Cerebellar cortex (tissue), 1 donor: ENCODE measurements at places on chromosomes 4 and X.

GRCh38 chr4:114782415-114783214, 184.0 kb downstream of the UGT8 start:
- no peak for DNase-seq

DNA sequence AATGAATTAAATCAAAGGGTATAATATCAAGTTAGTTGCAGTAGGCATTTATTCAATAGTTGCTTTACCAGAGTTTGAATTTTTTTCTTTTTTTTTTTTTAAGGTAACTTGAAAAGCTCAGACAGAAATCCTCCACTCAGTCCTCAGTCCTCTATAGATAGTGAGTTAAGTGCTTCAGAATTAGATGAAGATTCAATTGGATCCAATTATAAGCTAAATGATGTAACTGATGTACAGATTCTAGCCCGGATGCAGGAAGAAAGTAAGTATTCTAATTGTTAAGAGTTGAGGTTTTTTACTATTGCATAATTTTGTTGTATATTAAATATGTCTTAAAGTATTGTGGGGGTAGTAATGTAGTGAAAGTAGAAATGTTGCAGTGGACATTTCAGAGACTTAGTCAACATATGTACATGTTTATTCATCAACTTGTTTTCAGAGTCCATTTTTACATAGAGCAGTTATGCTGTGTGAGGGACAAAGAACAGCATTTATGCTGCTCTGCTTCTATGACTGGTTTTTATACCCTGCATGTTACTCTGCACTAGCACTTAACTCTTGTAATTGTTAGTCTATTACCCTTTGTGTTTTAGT, 38.4 kb downstream of the SLAIN2 start:
- no peak for DNase-seq

DNA sequence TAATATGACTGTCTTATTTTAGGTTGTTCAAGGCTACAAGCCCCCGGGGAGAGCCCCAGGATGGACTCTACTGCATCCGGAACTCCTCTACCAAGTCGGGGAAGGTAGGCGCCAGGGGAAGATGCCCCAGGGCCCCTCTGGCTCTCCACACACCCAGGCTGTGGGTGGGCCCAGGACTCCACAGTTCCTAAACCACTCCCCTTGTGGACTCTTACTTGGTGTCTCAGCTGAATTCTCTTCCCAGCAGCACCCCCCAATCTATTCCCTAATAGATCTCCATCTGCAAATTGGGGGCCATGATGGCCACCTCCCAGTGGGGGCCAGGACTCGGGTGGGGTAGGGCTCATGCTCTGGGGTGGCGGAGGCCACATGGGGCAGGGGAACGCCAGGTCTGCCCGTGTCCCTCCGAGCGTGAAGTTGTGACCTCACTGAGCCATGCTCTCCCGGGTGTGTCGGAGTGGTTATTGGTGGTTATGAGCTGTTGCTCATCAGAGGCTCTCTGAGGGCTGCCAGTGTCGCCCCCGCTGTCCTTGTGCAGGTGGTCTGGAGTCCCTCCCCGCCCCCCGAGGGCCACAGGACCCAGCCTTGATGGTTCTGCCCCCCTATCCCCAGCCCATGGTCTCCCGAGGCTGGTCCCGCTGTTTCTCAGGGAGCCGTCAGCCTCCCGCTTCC, 11.2 kb upstream of the ADD1 start:
- DNase-seq: no peak

GRCh38 chrX:95884186-95884585, 800.5 kb upstream of the DIAPH2 start:
- DNase-seq: no peak

DNA sequence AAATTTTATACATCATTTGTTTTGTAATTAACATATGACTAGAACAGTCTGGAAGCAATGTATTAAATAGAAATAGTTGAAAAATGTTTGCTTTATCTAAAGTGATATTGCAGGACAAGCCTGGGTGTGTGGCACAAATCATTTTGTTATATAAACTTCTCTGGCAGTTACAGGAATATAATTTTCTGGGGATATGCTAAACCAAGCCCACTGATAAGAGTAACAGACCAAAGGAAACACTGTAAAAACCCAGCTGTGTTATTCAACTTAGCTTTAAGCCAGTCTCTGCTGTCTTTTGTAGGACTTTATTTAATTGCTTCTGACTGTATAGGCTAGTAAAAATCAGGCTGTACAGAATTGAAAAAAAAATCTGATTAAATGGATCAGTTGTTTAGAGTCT, 156.2 kb downstream of the NR3C2 start:
- DNase-seq: no peak

GRCh38 chr4:7513671-7514070, 78.9 kb upstream of the PSAPL1 start:
- DNase-seq: no peak

GRCh38 chrX:36957425-36958328, 50.5 kb upstream of the FAM47C start:
- DNase-seq: no peak

GRCh38 chr4:143598816-143599215, 85.3 kb downstream of the SMARCA5 start:
- DNase-seq: no peak

DNA sequence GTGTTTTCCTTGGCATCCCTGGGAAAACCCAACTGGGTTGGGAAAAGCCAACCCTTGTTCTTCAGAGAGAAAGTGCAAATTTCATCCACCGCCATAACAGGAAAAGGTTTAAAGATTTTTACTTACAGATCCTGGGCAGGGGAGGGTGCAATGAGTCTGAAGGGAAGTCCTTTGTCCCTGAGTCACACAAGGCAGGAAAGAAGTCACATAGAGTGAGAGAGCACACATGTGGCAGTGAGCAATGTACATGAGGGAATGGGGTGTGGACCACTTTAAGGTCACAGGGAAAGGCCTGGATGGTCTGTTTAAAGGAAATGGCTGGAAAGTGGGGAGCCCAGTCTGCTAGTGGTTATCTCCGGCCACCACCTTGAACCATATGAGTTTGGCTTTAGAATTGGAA, 248.9 kb downstream of the HS3ST1 start:
- DNase-seq: no peak

- DNase-seq: no peak
Observed at GRCh38 chrX:24332878-24333277, 19.0 kb upstream of the SUPT20HL2 start.

DNA sequence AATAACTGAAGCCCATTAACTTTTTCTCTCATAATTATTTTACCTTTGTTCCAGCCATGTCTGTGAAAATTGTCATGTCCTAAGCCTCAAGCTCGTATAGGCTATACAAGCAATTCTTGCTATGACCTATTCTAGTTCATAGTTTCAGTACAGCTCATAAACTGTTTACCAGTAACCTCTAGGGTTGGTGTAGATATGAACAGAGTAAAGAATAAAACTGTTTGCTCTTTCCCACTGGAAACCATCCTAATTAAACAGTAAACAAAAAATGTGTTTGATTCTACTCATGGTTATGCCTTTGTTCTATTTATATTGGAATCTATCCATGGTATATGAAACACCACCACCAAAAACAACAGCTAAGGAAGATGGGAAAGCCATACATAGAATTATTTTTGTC, 1444.0 kb upstream of the PCDH7 start:
- DNase-seq: no peak

DNA sequence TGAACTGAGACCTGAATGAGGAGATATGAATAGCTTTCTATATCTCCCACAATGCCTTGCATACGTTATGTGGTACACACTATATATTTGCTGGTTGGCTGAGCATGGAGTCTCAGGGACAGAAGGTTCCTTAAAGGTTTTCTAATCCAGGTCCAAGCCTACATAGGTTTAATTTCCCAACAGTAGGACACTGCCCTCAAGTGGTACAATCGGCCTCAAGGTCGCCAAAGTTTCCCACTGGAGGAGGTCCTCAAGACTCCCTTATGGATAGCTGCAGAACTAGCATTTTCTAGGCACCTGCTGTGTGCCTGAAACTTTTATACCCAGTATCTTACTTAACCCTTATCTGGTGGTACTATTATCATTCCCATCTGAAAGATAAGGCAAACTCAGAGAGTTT, 21.0 kb upstream of the EFNB1 start:
- DNase-seq: peak; percentile 21

- no peak for DNase-seq
Observed at GRCh38 chrX:136862546-136862945, 18.0 kb downstream of the RBMX start.

DNA sequence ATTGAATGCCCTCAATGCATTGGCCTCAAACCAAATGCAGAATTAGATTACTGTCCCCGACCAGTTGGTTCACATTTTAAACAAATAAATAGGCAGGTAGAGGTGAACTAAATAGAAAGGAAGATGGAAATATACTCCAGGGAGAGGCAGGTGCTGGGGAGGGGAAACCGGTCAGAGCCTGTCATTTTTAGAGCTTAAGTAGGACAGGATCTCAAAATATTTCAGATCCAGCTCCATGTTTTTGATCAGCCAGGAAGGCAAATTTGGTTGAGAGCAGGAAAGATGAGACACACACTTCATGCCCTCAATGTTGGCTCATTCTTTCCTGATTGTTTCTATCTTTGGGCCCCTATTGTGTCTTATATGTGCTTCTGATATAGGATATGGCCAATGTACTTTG, 206.7 kb downstream of the SHROOM3 start:
- DNase-seq: peak; percentile 36

- DNase-seq: no peak
Observed at GRCh38 chr4:8281519-8282133, 12.1 kb downstream of the HTRA3 start.

DNA sequence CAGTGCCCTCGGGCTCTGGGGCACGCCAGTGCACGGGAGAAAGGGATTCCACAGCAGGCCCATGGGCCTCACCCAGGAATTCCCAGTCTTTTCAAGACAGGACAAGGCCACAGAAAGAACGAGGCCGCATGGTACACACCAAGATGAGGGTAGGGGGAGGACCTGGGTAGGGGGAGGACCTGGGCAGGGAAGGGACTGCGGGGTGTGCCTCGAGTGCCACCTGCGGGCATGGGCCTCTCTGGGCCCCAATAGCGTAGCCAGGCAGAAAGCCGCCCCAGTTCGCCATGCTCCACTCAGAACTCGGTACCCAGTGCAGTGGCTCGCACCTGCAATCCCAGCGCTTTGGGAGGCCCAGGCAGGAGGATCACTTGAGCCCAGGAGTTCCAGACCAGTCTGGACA, 14.0 kb upstream of the DUSP9 start:
- DNase-seq: no peak

GRCh38 chrX:15888062-15888461, 33.4 kb upstream of the AP1S2 start:
- DNase-seq: no peak

- no peak for DNase-seq
Observed at GRCh38 chr4:16382571-16382970, 156.3 kb upstream of the TAPT1 start.

DNA sequence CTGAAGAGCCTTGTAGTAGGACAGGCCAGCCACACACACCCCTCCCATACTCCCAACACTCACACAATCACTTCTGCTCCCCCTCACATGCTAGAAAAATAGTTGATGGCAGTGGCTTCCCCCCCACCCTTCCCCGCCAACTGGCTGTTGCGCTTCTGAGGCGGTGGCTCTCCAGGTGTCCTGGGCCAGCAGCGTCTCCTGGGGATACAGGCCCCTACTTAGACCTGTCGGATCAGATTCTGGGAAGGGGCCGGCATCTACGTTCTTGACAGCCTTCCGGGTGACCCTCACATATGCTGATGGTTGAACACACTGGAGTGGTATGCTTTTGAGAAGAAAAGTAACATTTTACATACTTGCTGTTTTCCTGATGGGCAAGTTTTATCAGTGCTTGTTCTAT, 39.9 kb downstream of the TNIP2 start:
- no peak for DNase-seq

- no peak for DNase-seq
Observed at GRCh38 chr4:185693548-185694215, 118.3 kb downstream of the SORBS2 start.

GRCh38 chr4:138138774-138139173, 103.4 kb downstream of the SLC7A11 start:
- no peak for DNase-seq

DNA sequence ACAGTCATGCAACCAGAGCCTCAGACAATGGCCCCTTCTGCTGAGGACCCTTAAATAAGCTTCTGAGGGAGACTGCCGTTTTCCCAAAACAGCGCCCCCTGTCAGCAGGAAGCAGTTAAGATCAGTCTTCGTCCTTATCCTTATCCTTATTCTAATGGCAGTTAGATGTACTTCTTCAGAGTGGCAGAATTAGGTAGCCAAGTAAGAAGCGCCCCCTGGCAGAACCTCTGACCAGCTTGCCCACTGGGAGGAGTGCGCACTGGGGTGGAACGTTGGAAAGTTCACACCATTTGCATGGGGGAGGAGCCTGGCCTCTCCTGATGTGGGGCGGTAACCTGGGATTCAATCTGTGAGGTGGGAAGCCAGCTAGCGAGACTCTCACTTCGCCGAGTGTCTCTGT, 133.6 kb upstream of the QRFPR start:
- no peak for DNase-seq

DNA sequence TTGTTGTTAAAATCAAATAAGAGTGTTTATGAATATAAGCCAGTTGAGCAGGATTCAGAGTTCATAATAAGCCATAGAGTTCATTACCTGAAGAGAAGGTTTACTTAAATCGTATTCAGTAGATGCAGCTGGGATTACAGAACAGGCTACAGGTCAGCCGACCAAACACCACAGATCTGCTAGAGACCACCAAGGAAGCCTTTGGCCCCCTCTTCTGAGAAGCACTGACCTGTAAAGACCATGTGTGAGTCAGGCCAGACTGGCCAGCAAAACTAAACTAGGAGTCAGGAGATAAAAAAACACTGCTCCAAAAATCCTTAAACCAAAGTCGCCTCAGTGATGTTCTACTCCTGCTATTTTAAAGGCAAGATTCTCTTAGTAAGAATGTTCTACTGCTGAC, 1125.5 kb downstream of the FAT4 start:
- DNase-seq: no peak

- peak; percentile 61 for DNase-seq
Observed at GRCh38 chr4:98626350-98626749, 32.1 kb downstream of the TSPAN5 start.

DNA sequence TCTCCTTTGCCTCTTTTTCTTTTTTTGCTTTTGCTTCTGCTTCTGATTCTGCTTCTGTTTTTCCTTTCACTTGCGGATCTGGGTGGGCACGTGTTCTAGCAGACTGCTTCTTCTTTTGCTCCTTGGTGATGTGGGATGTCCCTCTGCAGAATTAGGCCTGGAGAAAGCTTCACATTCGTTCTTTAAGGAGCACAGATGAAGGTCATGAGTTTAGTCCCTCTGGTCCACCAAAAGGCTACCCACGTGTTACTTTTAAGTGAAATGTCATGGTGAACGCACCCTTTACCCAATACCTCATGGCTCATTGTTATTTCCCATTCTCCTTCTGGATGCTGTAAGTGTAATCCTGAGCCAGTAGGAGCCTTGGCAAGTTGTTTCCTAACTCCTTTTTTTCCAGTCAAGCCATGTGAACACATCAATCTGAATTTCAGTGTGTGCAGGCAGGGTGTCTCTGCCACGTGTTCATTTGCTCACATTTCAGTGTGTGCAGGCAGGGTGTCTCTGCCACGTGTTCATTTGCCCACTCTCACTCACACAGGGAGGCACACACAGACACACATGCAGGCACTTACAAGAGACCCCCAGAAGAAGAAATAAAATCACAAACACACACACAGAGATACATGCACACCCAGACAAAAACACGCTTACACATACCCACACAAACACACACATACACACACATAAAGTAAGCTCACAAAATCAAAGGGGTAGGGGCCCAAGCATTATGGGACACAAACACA, 36.9 kb downstream of the NBDY start:
- DNase-seq: no peak

- DNase-seq: no peak
Observed at GRCh38 chr4:76702440-76703122, 195.4 kb downstream of the SOWAHB start.

GRCh38 chrX:54530357-54530900, 410 bp downstream of the GNL3L start:
- no peak for DNase-seq

GRCh38 chrX:69218407-69218997, 53.2 kb upstream of the PJA1 start:
- DNase-seq: no peak
